ENCODE measurements at places on chromosomes 7 and 10. TPM values are rescaled to one million over a fixed set of nuclear protein-coding genes. Genes with fewer than 3 reads are reported as not detected.

- no peak for DNase-seq
Measured at GRCh38 chr7:146542101-146542500, 425.5 kb downstream of the CNTNAP2 start.

GRCh38 chr7:105439174-105439893 lies 50.6 kb upstream of the SRPK2 start:
- no peak for DNase-seq

DNA sequence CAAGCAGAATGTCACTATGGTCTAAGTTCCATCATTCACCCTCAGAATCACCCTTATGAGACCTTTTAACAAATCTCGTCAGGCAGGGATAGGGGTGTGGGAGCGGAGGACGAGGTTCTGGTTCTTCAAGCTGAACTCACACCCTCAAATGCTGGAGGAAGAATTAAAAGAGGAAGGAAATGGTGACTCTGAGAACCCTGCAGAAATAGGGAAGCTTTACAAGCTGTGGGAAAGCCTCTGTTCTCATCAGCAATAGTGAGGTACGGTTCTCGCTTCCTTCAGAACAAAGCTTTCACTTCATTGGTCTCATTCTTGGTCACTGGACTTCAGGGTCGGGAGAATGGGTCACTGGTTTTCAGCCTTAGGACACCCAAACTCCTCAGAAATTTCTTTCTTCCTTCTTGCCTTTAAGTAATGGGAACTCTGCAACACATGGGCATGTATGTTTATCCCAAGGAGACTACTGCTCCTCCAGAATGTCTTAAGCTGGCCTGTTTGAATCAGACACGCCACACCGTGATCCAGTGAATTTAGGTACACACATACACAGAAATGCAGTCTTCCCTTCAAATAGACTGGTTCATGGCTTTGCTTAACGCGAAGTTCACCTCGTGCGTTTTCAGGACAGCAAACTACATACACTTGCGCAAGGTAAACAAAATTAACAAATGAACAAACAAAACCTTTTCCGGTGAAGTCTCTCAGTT lies 226.0 kb downstream of the SFMBT2 start:
- DNase-seq = no peak

NPFFR1 gene
- total RNA-seq = 0.12 TPM

GRCh38 chr7:44224080-44224973 lies 23.5 kb downstream of the YKT6 start:
- DNase-seq = peak; percentile 18

GRCh38 chr7:95550546-95550945 lies 45.8 kb downstream of the PDK4 start:
- no peak for DNase-seq

UBN2 gene
- 11.7 TPM for total RNA-seq

DNA sequence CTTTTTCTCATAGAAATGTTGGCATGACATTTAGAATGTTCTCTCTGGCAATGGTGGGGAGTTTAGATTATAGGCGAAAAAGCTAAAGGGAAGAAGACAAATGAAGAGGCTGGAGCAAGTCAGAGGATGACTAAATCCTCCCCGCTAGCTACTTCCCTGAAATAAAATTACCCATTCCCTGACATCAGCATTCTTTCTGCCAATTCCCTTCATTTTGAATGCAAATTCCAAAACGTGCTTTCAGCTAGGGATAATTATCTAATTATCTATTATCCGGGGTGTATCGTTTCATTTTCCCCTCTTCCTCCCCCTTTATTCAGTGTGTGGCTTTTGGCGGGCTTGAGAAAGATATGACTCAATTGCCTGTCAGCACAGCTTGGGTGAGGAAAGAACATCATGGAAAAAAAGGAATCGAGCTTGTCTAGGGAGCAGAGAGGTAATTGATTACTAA lies 672.3 kb downstream of the TNS3 start:
- no peak for DNase-seq

DNA sequence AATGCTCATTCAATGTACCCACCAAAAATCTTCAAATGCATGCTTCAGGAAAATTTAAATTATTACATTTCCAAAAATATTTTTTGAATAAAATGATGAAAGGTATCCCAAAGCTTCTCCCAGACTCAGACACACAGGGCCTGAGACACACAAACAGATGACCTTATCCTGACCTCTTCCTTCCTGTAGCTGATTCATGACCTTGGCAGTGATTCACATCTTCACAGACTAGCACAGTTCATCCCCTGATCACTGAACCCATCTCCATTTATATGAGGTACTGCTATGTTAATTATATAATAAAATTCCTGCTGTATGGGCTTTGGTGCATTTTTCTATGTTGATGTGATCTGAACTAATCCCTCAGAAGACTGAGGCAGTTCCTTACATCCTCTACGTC lies 265.0 kb upstream of the GLI3 start:
- DNase-seq = no peak

GRCh38 chr10:6200734-6201515 lies 1.8 kb upstream of the PFKFB3 start:
- DNase-seq = peak; percentile 47

DNA sequence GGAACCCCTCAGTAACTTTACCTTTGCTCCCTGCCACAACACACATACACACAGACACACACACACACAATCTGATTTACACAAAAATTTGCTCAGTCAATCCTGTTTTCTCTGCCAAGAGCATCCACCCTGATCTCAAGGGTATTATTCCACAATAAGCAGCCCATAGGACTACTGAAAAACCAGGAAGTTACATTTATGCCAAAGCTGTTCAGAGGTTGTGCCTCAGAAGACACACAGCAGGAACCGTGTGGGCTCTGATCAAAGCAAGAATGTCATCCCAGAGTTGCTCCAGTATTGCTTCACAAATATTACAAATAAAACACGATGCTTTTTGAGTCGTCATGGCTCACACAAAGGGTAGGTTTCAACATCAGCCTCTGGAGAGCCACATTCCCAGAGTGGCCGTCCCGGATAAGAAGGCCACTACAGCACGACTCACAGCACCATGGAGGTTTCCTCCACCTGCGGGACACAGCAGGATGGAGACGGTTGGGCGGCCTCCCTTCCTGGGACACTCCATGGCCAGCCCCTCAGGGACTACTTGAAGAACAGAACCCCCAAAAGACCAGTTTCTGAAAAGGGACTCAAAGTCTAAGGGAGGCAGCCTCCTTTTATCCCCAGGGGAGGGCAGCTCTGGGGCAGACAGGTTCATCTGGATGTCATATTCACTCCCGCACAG lies 1.6 kb downstream of the AIFM2 start:
- DNase-seq = no peak

MET gene
- 16.7 TPM for total RNA-seq

CYP2C19 gene
- total RNA-seq = 0.15 TPM

SLC16A9 gene
- total RNA-seq = 0.42 TPM

DNA sequence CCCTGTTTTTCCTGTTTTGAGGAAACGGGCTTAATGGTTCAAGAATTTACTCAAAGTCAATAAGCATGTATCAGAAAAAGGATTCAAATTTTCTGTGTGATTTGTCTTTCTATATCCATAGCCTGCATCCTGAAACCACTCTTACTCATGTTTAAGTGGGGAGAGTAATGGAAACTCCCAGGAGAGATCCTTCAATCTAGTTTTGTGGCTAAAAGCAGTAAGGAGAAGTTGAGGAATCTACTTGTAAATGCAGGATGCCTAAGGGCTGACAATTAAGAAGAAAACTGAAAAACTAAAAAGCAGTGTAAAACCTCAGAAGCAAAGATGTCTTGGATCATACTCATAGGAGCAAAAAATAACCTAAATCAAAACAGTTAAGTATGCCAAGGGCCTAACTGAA lies 68.1 kb upstream of the GRID1 start:
- DNase-seq = no peak

CELF2 gene
- 68.4 TPM for total RNA-seq

DNA sequence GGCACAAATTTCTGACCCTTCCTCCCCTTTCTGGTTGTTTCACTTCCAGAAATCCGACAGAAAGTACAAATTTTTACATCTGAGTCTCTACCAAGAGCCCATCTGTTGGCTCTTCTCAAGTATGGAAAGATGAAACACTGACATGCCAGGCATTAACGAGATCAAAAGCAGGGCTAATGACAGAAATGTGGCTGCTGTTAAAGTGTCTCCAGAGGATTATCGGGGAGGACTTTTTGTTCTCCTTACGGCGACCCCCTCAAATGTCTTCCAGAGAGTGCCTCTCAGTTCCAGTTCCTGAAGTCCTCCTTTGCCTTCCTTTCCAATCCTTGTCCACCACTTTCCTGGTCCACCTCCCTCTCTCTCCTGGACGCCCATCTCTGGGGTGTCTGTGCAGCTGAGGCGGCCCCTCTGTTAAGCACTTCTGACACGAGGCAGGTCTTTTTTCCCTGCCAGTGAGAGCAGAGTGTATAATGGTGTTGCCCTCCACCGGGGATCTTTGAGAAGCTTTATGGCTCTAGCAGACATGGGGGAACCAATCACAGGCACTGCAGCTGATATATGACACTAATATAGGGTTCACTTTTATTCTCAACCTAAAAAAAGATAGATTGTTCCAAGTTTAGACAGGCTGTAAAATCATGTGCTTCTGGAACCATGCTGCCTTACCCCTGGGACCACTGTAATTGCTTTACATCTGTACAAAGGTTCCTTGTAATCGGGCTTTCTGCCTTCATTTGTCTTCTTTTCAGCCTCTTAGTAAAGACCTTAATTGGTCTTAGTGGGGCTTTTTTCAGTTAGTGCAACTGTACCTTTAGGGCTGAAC lies 757.1 kb downstream of the AUTS2 start:
- no peak for DNase-seq

- DNase-seq = peak; percentile 75
Measured at GRCh38 chr7:26398427-26398755, 106.7 kb downstream of the SNX10 start.

All from left cardiac atrium (tissue), 4 donors.